Activated CD8-positive, alpha-beta memory T cell treated with anti-CD3 and anti-CD28 coated beads, Interleukin-2, amount 50 U/mL, for 48 hours (primary cell): ENCODE measurements at places on chromosomes 11 and 22.

- DNase-seq = no peak
Measured at GRCh38 chr11:78349114-78349513, 68.5 kb downstream of the GAB2 start.

GRCh38 chr22:36610056-36610455, 81.1 kb upstream of the EIF3D start:
- DNase-seq = no peak

DNA sequence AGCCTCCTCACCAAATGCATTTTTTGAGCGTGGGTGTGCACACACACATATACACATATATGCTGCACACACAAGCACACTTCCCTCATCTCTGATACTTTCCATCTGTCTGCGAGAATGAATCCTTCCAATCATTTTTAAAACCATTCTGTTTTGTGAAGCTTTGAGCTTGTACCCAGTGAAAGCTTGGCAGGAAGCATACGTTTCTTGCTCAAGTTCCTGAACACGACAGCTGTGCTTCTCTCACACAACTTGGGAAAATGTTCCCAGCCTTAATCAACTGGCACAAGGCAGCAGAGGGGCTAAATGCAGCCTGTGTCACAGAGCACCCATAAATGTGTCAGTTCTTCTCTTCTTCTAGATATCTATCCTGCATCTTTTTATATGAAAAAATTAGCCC, 524.0 kb upstream of the KIRREL3 start:
- no peak for DNase-seq

GRCh38 chr22:43883719-43884415, 7.9 kb downstream of the PNPLA5 start:
- DNase-seq = no peak

GRCh38 chr22:40410731-40411505, 40.5 kb downstream of the SGSM3 start:
- DNase-seq = no peak

- DNase-seq = peak; percentile 86
Measured at GRCh38 chr11:61752117-61752924, at the start of gene MYRF. MYRF (plus strand) TSS chr11:61752636; CDS start chr11:61752745, 109 bp downstream.

- DNase-seq = no peak
Measured at GRCh38 chr11:86143087-86144030, 74.5 kb upstream of the PICALM start.

GRCh38 chr11:68282141-68282860, 10.5 kb upstream of the C11orf24 start:
- DNase-seq = peak; percentile 66

- no peak for DNase-seq
Measured at GRCh38 chr11:47254386-47254785, 3.4 kb upstream of the NR1H3 start.

GRCh38 chr11:111408789-111409727, 30.0 kb upstream of the POU2AF1 start:
- no peak for DNase-seq

DNA sequence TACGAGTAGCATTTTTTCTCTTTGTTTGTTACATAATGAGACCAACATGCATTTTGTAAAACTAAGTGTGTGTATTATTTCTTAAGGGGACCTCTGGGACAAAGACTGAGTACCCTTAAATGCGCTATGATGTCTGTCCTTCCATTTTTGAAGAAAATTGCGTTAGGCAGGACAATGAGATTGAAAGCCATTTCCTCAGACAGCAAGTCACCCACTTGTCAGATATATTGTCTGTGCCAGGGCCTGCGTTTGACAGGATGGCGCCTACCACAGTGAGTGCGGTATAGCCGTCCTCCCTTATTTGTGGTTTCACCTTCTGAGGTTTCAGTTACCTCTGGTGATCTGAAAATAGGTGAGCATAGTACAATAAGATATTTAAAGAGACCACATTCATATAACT, 2.2 kb downstream of the AP2A2 start:
- DNase-seq = no peak

DNA sequence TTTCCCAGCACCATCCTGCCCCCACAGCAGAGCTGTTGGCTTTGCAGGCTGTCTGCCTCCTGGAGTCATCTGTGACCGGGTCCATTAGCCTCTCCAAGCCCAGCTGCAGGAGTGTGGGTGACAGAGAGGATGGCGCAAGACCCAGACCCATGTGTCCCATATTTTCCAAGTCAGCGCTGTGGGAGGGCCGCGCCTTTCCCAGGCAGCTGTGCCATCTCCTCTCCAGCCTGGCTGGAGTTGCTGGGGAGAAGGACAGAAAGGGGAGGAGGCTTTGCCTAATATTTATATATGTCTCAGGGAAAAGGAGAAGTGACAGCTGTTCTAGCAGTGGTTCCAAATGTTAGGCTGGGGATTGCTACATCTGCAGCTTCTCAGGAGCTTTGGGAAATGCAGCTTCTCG, 15.7 kb downstream of the DTX4 start:
- no peak for DNase-seq

- no peak for DNase-seq
Measured at GRCh38 chr11:70156291-70157037, 46.6 kb upstream of the FADD start.

DNA sequence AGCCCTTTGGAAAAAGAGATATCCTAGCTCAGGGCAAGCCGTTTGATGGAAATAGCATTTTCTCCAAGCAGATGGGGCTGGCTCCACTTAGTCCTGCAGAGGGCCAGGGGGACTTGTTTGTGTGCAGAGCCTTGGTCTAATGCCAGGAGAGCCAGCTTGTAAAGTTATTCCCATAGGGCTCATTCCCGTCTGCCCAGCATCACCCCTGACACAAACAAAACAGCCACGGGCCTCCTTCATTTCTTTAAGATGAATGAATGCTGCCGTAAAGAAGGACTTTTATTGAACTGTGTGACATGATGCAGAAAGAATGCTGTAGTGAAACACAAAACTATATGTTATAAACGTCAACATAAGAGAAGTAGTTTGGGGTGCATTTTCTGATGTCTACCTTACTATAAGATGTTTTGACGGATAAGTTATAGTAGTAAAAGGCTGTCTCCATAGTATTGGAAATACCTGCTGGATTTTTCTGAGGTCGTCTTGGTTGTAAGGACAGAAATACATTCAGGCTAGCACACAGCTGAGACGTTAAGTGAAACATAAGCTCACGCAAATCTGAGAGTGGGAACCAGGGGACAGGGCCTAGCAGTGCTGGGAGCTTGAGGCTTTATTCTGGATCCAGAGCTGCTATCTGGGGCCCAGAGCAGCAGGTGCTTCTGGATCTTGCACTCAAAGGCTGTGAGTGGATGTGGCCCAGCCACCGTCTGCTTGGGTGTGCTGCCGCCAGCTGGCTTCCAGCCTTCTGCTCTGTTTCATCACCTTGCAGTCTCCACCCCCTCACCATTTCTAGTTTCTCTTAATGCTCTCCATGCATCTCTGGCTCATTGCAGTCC, 53.3 kb downstream of the NCAM1 start:
- no peak for DNase-seq

DNA sequence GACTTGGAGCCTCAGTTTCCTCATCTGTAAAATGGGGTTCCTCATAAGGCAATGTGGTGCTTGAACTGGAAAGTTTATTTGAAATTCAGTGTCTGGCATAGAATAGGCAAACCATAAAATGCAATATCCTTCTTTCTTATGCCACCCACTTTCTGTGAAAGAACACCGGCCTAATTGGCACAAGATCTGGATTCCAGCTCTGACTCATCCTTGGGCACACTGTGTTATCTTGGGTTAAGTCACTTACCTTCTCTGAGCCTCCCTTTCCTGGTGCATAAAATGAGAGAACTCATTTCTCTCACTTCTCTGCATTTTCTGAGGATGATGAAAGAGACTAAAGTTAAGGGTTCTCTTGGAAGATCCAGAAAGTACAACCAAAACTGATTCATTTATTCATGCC, 5.1 kb downstream of the INSC start:
- DNase-seq = no peak

DNA sequence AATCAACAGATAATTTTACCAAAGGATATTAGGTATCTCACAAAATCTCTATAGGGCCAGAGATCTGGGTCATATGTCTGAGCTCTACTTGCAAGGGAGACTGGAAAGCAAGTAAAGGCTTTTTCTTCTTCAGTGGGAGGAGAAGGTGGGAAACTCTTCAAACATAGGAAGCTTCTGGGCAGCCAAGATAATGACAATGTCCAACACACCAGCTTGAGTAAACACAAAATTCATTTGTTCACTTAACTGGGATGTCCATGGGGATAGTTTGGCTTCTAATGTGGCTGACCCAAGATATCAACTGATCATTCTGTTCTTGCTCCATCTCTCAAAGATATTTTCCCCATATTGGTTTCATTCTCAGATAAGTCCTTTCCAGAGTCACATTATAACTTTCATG, 37.4 kb downstream of the OR2AT4 start:
- DNase-seq = no peak

DNA sequence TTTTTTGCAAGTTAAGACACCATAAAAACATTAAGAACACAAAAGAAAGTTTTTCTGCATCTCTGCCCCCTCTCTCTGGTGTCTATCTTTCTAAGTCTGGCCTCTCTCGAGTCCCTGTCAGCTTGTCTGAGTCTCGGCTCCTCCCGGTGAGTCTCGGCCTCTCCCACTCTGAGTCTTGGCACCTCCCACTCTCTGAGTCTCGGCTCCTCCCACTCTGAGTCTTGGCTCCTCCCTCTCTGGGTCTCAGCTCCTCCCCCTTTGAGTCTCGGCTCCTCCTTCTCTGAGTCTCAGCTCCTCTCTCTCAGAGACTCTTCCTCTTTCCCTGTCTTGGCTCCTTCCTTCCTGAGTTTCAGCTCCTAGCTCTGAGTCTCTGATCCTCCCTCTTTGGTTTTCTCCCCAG, 72.5 kb upstream of the AMPD3 start:
- DNase-seq = no peak

- peak; percentile 68 for DNase-seq
Measured at GRCh38 chr11:57459164-57460021, 935 bp upstream of the RTN4RL2 start.
